ENCODE measurements at places on chromosomes 1 and 21.
A peak's percentile ranks its signal among the peaks of the same experiment; 100 is the strongest.

DNA sequence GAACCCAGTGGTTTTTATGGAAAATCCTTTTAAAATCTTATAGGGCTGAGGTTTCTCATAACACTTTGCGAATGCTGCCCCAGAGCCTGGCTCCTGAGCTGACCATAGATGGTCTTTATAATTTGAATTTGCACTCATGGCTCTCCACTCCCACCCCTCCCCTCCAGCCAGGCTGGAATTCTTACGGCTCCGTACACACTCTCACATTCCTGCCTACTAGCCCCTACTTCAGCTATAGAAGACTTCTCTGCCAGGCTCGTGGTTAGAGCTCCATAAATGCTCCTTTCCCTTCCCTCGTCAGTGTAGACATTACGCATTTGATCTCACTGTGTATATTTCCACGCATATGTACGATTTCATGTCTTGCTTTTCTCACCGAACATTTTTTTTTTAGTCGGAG lies 5.4 kb upstream of the HSPG2 start:
- no peak for DNase-seq

DNA sequence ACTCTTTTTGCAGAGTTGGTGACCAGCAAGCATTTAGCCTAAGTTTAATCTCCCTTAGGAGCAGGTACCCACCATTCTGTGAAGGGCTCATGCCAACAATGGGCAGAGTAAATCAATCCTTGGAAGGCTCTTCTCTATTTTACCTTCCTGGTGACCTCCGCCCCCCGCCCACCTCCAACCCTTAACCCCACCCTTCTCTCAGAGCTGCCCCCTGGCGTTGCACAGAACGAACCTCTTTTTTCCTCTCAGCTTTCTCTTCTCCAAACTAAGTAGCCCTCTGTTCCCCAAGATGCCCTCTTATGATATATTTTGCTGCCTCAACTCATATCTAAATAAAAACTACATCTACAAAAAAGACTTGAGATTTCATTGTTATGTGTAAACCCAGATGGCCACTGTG lies 186.8 kb downstream of the SEC16B start:
- DNase-seq, result no peak

- DNase-seq, result peak; percentile 40
These were observed 1.9 kb downstream of the BTBD19 start for GRCh38 chr1:44810101-44810761.

GRCh38 chr1:151504252-151504651 lies 6.9 kb upstream of the CGN start:
- no peak for DNase-seq

DNA sequence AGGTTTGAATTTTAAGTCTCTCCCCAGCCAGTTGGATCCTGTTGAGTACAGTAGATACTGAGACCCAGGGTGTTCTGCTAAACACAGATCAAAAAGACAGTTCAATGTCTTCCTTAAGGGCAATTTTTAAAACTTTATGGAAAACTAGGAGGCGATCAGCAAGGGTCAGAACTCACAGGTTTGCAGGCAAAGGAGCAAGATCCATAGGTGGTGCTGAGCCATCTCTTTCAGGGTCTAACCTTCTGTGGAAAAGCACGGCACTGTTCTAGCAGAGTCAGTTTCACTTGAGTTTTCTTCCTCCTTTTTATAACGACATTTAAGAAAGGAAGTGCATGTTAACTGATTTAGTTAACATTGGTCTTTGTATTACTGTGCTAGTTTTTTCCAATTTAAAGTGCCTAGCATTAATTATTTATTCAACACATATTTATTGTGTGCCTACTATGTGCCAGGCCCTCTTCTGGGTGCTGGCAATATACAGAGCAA lies at the start of gene CD84:
CD84 (minus strand) TSS at position 281 of the 486 bp plus-strand sequence; CDS start at position 222, 59 bp downstream.
- DNase-seq, result no peak

GRCh38 chr1:212229654-212230053 lies 55.6 kb upstream of the PPP2R5A start:
- DNase-seq, result no peak

Data from activated naive CD4-positive, alpha-beta T cell treated with anti-CD3 and anti-CD28 coated beads, Interleukin-2, amount 50 U/mL, for 16 hours (primary cell).